ENCODE measurements at places on chromosomes 2 and 18.

DNA sequence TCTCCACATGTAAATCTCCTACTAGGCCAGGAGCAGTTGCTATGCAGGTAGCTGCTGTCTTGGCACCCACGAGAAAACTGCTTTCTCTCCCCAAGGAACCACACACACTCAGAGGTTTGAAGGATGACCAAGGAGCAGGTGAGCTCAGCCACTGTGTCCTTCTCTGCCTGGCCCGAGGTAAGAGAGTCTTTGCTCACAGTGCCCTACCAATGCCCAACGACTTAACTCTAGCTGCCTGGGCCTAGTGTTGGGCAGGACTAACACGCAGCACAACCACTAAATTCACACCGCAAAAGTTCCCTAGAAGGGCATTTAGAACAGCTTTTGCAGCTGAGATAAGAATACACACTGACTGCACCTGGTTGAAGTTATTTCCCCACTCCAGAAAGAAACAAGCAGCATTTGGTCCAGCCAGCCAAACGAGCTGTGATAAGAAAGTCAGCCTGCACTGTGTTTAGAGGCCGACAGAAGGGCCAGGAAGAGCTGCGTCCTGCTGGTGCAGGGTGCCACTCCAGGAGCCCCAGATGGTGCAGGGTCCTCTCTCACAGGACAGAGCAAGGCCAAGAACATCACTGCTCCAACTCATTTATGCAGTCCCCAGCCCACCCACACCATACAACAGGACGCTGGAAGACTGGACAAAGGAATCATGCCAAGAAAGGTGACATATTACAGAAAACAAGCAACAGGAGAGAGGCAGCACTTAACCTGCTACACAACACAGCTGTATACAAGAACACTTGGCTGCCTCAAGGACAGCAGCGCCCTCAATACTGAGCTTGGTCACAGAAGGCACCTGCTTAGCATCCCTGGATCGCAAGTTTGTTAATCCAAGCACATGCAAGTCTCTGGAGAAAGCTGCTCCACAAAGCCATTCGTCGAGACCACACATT is 12.5 kb downstream of the HDLBP start:
- DNase-seq: no peak

DNA sequence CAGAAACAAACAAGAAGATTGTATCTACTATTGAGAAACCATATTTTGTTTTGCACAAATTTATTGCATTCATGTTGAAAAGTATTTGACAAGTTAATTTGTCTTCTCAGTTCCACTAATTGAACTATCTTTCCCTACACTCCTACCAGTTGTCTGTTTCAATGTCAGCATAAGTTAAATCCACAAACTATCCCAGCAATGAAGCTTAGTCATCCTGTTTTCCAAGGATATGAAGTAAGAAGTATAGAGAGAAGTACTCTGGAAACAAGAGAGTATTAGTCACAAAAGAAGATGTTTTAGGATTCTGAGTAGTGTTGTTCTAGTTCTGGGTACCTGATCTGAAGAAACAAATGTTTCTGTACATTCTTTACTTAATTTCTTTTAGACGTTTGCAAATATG is 261.6 kb upstream of the ZNF804A start:
- DNase-seq: no peak

GRCh38 chr2:3434654-3435053 is 55.2 kb downstream of the TRAPPC12 start:
- no peak for DNase-seq

GRCh38 chr2:1730015-1730927 is 14.0 kb downstream of the PXDN start:
- DNase-seq: no peak

DNA sequence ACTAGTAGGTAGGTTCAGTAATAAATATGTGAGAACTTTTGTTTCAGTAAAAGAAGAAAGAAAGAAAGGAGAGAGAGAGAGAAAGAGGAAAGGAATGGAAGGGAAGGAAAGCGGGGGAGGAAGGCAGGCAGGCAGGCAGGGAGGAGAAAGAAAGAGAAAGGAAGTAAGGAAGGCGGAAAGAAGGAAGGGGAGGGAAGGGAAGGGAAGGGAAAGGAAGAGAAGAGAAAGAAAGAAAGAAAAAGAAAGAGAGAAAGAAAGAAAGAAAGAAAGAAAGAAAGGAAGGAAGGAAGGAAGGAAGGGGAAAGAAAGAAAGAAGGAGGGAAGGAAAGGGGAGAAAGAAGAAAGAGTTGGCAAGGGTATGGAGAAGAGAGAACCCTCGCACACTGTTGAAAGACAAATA is 67.6 kb downstream of the CD226 start:
- DNase-seq: no peak

Measured in caudate nucleus (tissue), 63 donors.